ENCODE measurements at places on chromosomes 6 and 20.

DNA sequence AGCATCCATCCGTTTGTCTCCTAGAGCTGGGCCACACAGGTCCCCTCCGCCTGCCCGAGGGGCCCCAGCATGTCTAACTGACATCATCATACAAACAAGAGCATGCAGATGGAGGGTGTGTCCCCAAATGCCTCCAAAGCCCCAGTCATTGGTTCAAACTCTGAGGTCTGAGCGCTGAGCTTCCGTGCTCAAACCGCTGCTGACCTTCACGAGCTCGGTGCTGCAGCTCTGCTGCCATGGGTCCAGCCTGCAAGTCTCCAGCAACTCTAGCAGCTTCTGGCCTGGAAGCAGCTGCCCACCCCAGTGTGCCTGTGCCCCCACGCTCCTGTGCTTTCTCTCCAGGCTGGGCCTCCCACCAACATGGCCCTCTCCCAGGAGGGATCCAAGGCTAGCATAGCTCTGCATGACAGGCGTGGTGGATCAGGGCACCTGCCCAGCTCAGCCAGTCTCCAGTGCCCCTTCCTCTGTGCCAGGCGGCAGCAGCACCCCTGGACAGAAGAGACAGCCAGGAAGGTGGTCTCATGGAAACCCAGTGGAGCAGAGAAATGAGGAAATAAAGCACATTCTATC is 131.6 kb upstream of the PMEPA1 start:
- DNase-seq = no peak

GRCh38 chr20:56943946-56944945 is 315.1 kb downstream of the TFAP2C start:
- no peak for DNase-seq

GRCh38 chr6:47252633-47253032 is 57.1 kb downstream of the TNFRSF21 start:
- DNase-seq = no peak

DNA sequence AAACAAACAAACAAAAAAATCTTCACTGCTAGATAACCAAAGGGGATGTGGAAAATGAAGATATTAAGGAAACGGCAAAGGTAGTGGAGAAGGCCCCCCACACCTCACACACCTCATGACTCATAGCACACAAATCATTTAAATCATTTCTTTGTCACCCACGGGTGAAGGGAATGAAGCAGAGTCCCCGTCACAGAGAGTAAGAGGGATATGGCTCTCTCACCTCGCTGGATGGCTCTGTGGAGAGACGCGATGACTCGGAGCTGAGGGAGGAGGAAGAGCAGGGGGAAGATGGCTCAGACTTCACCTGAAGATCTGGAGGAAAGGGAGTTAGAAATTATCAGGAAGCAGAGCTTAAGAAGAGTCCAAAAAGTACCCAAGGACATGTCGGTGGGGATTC is 1.2 kb downstream of the ATF6B start:
- no peak for DNase-seq

DNA sequence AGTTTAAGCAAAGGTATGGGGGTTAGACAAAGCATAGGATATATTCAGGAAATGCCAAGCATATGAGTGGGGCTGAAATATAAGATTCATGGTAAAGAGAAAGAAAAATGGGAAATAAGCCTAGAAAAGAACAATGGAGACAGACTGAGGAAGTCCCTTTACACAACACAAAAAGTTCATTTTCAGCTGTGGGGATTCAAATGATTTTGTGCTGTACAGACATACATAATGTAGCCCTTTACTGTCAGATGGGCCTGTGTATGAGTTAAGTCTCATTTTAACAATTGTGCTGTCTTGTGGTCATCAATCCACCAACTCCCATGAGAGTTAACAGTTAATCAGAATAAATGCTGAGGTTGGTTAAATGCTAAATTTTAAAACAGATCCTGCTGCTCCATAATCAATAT is 37.2 kb downstream of the REV3L start:
- no peak for DNase-seq

DNA sequence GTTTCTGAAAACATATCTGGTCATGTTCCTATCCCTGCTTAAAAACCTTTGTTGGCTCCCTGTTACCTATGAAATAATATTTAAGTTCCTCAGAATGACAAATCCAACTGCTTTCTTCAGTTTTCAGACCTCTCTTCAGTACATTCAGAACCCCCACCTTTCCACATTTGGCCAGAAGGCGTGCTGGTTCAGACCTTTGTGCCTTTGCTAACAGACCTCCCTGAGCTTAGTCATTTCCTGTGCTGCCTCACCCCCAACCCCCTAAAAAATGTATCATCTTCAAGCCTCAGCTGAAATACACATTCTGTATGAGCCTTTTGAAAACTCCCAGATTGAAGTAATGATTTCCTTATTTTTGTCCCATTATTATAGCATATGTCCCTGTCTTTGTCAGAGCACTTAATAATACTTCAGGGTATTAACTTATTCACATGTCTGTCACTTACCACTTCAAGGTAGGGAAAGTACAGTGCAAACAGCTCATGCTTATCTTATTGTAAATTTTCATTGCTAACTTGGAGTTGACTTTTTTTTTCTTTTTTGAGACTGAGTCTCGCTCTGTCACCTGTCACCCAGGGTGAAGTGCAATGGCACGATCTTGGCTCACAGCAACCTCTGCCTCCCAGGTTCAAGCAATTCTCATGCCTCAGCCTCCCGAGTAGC is 19.7 kb downstream of the FAM217A start:
- no peak for DNase-seq

DNA sequence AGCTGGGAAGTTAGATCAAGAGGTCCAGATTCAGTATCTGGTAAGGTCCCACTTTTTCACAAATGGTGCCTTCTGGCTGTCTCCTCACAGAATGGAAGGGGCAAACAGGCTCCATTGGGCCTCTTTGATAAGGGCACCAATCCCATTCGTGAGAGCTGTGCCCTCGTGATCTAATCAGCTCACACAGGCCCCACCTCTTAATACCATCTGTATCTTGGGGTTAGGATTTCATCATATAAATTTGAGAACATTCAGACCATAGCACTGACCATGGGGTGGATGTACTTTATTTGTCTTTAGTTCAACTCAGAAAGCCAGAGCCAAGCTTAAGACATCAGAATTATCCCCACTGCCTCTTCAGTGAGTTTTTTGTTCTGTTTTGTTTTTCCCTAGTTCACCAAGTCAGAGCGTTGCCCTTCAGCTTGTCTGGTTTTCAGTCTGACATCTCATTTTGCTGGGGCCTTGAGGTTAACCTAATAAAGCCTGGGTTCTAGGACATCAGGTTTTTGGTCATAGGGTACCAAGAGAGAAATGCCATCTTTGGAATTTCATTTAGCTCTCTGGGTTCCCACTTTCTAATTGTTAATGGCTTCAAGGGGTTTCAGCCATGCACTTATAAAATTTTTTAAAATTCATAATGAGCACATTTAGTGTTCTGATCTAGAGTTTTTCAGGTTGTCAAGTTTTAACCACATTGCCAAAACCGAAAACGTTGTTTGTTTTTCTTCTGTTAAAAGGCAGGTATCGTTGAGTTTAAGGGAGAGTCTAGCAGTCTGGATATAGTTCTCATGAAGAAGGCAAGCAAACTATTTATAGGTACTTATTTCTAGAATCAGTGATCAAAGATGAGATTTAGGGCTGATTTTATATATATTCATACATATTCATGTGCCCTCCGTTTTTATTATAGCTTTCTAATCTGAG is 19.0 kb downstream of the SENP6 start:
- no peak for DNase-seq

DNA sequence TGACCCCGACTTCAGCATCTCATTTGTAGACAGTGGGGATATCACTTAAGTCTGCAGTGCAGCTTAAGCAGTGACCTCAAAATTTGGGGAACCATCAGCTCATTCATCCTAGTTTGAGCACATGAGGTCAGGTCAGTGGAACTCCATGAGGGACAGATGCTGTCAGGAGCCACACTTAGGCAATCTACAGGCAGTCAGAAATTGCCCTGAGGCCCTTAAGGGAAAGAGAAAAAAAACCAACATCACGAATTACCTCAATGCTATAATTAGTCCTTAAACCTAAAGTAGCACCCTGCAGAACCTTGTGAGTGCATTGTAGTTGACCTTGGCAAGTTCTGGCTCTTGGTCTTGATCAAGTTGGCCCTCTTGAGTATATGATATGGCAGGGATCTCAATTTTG is 21.1 kb downstream of the TMEM74B start:
- no peak for DNase-seq
